ENCODE measurements at places on chromosomes 2 and 18.

DNA sequence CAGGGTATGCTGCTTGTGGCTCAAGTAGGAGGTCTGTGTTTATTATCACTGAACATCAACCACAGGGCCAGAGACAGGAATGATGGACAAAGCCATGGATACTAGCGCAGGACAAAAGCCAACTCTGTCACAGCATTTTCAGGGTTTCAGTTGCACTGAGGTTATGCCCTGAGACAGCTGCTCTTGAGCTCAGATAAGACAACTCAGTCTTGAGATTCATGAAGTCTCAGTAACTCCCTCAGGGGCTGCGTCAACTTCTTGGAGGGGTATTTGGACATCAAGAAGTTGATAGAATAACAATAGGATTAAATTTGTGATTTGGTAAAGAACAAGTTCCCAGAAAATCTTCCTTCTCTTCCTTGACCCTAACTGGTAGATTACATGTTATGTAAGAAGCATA, 287.0 kb upstream of the SLC14A2 start:
- no peak for DNase-seq

GRCh38 chr2:95390272-95390880, 12.1 kb upstream of the FAHD2A start:
- no peak for DNase-seq

DNA sequence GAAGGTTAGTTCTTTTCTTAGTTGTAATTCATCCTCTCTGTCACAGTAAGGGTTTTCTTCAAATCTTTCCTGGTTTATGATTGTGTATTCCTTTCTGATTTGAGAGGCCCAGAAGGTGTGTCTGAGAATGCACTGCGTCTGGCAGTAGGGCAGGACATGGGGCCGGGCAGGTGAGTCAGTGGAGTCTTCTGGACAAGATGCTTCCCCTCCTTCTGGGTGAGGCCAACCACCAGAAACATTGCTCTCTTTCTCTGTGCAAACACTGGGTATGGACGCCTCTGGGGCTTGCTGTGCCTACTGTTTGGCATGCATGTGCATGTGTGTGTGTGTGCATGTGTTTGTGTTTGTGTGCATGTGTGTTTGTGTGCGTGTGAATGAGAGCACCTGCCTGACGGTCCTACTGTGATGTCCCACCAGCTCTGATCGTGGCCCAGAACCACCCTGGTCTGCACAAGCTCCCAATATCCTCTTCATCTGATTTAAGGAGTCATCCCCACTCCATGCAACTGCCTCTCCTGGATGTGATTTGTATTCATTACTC, 93.2 kb upstream of the DLX2 start:
- no peak for DNase-seq

DNA sequence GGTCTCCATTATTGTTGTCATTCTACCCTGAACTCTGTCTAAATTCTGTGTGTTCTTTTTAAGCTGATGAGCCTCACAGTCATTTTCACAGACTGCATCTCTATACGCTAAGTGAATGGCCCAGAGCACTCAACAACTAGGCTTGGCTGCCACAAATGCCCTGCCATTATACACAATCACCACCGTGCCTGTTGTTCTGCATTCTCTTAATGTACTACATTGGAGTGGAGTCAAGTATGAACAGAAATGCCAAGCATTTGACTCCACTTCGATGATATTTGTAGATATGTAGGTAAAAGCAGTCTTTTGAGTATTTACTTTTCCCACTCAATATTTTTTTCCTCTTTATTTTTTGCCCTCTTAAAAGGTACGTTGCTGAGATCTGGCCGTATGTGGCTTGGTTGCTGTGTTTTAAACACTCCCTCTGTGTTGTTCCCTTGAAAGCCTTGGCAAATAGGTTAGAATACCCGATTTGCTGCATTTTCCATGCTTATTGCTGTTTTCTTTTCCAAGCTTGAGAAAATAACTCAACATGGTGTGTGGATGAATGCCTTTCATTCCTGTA, 36.2 kb upstream of the TMEFF2 start:
- DNase-seq = no peak

GRCh38 chr2:220503431-220503830, 876.0 kb downstream of the SLC4A3 start:
- no peak for DNase-seq

GRCh38 chr18:49901862-49902340, 88.6 kb upstream of the ACAA2 start:
- no peak for DNase-seq

- DNase-seq = no peak
Measured at GRCh38 chr2:214492608-214493007, 81.8 kb downstream of the VWC2L start.

- DNase-seq = no peak
Measured at GRCh38 chr2:61769093-61769675, 84.7 kb downstream of the FAM161A start.

GRCh38 chr2:228352048-228352447, 170.6 kb upstream of the SPHKAP start:
- no peak for DNase-seq

- DNase-seq = no peak
Measured at GRCh38 chr18:70372450-70373041, 83.7 kb downstream of the SOCS6 start.

GRCh38 chr18:47795434-47795814, 135.0 kb downstream of the SMAD2 start:
- DNase-seq = no peak

DNA sequence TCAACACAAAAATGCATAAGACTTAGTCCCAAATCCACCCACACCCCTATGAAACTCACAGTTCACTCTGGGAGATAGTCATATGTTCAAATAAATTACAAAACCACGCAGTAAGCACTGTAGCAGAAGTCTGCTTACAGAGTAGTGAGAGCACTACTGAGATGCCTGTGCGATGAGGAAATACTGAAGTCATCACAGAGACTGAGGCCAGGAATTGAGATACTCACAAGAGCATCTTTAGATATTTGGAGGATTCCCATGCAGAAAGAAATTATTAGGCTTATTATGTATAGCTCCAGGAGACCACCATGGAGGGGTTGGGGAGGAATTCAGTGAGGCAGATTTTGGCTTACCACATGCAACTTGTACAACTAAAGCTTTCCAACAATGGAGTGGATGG, 82.3 kb downstream of the ANTXR1 start:
- DNase-seq = no peak

GRCh38 chr2:193469251-193469650, 1274.5 kb upstream of the TMEFF2 start:
- DNase-seq = no peak

DNA sequence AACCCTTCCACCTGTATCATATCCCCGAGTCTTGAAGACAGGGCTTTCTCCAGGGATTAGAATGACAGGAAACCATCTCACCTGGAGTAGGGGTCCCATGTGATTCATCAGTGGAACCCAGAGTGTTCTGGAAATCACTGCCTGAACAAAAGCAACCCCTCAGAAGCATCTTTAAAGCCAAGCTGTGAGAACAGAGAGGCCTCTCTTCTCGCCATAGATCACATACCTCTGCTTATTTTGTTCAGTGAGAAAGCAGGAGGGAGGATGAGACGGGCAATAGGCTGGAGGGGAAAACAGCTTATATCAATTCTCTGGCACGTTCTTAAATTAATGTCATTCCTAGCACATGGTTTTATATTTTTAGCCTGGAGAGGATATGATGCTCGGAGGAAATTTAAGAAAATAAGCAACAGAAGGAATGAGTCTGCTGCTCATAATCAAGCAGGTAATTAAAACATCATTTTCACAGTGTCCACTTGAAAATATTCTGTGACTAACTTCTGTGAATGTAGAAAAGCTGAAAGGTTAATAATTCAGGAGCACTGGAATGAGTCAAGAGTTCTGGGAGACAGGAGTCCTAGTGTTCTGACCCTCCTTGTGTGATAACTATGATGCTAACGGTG, 213.6 kb upstream of the SP5 start:
- DNase-seq = no peak

DNA sequence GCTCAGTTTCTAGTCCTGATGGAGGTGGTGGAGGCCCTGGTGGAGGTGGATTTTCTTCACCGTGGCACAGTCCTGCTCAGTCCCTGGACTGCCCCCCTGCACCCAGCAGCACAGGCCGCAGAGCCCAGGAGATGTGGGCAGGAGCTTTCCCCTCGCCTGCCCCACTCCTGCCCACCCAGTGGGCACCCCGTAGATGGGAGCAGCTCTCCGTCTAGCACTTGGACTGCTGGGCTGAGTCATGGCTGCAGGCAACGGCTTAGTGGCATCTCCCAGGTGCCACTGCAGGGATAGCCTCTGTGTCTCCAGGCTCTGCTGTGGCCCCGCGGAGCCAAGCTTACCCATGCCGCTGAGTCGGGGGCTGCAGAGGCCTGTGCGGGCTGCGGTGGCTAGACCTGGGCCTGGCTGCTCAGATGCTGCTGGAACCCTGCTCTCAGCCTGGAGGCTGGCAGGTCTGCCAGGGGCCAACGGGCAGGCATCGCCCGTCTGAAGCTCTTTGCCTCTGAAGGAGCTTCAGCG, 92.3 kb upstream of the CTDP1 start:
- DNase-seq = no peak

DNA sequence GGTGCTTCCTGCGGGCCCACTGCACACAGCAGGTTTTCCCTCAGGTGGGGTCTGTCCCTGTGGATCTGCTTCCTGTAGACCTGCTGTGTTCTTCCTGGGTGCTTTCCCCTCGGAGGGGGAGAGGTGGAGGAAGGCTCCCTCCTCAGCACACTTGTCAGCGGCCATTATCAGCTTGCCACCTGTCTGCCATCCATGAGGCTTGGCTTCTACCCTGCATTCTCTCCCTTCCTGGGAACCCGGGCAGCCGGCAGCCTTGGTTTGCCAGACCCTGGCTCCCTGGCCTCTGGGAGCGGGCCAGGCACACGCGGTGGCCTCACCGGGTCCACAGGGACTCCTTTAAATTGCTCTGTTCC, 58.5 kb downstream of the INPP5D start:
- no peak for DNase-seq

DNA sequence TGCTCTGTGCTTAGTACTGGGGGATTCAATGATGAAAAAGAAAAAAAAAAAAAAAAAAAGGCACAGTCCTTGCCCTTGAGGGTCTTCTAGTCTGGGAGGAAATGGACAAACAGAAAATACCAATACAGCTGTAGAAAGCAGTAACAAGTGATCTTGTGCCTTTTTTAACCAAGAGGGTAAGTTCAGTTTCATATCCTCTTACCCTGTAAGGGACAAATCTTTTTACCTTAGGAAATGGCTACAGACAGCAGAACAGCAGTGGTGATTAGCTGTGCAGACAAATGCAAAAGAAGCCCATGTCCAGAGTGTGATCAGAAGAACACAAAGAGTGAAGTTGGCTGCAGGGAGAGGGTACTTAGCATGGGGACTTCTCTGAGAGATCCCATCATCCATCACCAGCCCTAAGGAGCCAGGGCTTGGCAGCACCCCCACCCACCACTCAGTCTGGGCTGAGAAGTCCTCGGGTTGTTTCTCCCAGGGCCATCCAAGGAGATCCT, 102.9 kb downstream of the ALPK2 start:
- DNase-seq = no peak

GRCh38 chr2:220353897-220354296, 726.5 kb downstream of the SLC4A3 start:
- DNase-seq = no peak

- no peak for DNase-seq
Measured at GRCh38 chr2:227163998-227164762, at the start of the genes COL4A3 and COL4A4. Gene COL4A3 (plus strand): TSS chr2:227164624. CDS start chr2:227164727, 103 bp downstream. Gene COL4A4 (minus strand): TSS chr2:227164205. CDS start chr2:227147483, 16,722 bp downstream.

DNA sequence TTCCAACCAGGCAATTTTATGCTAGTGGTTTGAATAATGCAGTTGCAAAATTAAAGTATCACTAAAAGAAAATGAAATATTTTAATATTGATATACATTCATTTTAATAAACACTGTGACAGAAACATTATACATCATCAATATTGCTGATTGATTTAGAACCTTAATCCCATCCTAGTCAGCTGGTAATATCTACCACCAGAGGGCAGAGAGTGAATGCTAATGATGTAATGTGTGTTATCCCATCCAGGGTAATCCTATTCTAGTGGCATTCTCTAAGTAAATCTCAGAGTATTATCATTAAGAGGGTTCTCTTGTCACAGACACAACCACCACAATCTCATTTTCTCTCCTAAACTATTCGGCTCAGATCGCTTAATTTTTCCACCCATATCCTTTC, 477.4 kb downstream of the CPS1 start:
- no peak for DNase-seq

GRCh38 chr18:9038277-9038871, 64.1 kb upstream of the NDUFV2 start:
- no peak for DNase-seq

DNA sequence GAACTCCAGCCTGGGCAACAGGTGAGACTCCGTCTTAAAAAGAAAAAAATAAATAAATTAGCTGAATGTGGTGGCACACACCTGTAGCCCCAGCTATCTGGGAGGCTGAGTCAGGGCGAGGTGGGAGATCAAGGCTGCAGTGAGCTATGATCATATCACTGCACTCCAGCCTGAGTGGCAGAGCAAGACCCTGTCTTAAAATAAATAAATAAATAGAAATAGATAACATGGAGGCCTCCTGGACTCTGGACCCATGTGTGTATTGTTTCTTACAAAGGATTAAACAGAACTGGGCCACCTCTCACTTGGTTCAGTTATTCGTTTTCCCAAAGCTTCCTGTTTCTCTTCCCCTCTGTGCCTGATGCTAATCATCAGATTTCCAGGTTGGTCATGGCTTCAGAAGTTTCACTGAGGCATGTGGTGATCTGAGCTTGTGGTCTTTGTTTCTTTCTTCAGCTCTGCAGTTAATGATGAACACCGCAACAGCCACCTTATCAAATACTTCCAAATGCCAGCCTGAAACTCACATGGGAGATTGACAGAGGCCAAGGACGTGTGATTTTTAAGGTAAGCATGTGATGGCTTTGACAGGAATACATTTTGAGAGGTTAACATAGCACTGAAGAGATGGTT, 83.3 kb upstream of the MAP4K4 start:
- no peak for DNase-seq

- DNase-seq = no peak
Measured at GRCh38 chr18:50788284-50788683, 31.5 kb downstream of the MRO start.

DNA sequence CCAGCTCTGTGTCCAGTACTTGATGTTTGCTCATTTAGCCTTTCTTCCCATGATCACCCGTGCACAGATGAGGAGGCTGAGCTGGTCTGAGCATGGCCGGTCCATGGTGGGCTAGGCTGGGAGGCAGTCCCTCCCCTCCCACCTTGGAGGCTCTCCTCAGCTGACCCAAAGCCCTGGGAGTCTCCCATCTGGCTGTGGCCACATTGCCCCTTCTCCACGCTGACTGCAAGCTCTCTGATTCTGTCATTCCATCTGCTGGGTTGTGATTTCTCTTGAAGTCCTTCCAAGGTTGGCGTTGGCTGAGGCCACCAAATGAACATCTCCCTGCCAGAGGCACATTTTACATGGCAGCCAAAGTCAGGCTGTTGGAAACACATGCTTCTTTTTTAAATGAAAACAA, 44.0 kb downstream of the ACKR3 start:
- DNase-seq = no peak
